ENCODE measurements at places on chromosomes 5 and 9.

- no peak for DNase-seq
Measured at GRCh38 chr9:114607671-114608524, 3.2 kb upstream of the TMEM268 start.

DNA sequence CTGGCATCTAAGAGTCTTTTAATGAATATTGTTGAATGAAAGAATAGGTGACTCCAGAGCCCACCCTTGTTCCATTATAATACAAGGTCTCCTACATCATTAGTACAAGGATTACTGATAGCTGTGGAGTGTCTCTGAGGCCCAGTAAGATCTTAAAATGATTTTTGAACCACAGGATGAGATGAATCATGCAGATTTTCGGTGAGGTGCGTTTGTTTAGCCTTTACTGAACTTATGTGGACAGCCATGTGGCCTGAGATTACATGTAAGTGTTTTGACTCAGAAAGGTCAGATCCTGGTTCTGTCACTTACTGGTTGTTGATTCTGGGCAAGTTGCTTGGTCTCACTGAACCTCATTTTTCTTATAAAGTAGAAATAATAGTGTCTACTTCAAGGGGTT, 21.6 kb downstream of the NFX1 start:
- no peak for DNase-seq

DNA sequence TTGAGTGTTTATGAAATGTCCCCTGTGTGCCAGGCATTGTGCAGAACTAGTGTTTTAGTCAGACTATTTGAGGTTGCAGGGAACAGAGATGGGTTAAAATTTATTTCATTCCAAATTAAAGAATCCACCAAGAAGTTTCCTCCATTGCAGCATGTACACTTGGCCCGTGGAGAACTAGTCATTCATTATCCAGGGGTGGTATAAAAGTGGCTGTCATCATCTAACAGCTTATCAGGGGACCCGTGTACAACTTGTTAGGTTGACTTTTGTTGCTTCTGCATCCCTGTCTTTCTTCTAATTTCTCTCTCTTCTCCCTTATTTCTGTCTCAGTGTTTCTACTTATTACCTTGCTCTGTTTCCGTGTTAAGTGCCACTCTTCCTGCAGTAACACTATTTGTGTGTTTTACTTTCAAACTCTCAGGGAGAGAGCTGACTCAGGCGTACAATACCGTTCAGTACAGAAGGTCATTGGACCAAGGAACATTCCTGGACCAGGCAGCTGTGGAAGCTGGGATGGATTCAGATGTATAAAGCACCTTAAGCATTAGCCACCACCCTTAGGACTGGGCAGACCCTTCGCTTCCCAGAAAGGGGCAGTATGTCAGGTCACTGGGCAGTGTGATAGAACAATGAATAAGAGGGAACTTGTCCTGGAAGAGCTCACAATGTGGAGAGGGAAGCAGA, 36.1 kb downstream of the MAP3K1 start:
- no peak for DNase-seq

DNA sequence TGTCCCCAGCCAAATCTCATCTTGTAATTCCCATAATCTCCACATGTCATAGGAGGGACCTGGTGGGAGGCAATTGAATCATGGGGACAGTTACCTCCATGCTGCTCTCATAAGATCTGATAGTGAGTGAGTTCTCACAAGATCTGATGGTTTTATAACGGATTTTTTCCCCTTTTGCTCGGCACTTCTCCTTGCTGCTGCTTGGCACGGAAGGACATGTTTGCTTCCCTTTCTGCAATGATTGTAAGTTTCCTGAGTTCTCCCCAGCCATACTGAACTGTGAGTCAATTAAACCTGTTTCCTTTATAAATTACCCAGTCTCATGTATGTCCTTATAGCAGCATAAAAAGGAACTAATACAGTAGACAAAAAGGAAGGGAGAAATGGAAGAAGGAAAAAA, 76.7 kb upstream of the CCNG1 start:
- no peak for DNase-seq

GRCh38 chr5:72147569-72147968, 40.3 kb downstream of the MAP1B start:
- DNase-seq: no peak

DNA sequence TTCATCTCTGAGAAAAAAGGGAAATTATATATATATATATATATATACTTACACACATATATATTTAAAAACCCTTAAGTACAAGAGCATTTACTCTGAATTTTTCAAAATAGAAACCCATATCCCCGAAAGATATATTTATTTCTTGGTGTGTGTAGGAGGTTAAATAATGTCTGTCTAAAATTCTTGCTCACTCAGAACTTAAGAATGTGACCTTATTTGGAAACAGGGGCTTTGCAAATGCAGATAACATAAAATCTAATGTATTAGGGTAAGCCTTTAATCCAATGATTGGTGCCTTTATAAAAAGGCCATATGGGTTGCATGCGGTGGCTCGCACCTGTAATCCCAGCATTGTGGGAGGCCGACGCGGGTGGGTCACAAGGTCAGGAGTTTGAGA, 517.3 kb upstream of the TLE4 start:
- DNase-seq: no peak

DNA sequence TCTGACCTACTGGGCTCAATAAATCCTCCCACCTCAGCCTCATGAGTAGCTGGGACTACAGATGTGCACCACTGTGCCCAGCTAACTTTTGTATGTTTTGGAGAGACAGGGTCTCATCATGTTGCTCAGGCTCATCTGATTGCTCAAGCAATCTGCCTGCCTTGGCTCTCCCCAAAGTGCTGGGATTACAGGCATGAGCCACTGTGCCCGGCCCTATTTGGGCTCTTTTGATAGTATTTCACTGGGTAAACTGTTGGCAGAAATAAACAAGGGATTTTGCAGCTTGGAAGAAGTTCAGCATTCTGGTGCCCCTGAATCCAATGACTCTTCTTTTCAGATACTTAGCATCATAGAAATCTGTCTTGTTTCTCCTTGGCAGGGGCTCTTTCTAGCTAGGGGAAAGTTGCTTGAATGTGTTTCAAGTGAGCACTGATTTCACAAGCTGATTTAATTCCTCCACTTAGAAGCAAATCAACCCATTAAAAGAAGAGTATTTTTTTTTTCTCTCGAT, 146.8 kb downstream of the PAPPA start:
- no peak for DNase-seq

GRCh38 chr9:103533318-103533717, 538.2 kb downstream of the CYLC2 start:
- DNase-seq: no peak

- DNase-seq: no peak
Measured at GRCh38 chr5:178123966-178124925, 6.6 kb upstream of the RMND5B start.

GRCh38 chr5:108726446-108727235, 21.1 kb upstream of the FER start:
- DNase-seq: no peak

GRCh38 chr9:133973111-133973790, 18.9 kb downstream of the VAV2 start:
- no peak for DNase-seq

DNA sequence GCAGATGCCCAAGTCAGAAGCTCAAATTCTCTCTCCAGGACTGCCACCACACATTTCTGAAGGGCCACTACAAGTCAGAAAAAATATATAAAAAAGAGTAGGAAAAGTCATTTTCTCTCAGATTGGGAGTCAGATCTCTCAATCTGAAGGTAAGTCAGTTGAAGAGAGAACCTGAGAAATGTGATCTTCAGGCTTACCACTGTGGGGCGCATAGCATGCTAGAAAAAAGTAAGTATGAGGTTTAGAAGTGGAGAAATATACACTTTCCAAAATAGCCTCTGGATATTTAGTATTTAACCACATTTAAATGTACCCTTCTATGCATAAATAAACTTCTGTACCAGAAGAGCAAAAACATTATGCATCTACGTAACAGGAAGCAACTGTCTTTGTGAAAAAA, 800.7 kb upstream of the CTNND2 start:
- DNase-seq: no peak
